Cortex of kidney (tissue), 1 donor: ENCODE measurements at places on chromosomes 3 and 15.

GRCh38 chr3:123102826-123103225, 36.0 kb downstream of the PDIA5 start:
- DNase-seq: no peak

DNA sequence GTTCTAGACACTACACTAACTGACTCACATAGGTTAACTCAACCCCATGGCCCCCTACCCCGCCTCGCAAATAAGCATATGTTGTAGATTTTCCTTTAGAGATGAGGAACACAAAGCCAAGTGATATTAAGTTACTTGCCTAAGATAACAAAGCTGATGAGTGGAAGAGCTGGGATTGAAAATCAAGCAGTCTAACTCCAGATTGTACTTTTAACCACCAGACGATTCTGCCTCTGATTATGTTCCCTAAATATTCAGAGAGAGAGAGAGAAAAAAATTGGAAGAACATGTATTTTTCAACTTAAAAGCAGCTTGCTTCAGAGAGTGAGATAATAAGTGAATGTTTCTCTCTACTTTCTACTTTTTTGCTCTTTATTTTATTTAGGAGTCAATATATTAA, 66.9 kb upstream of the THBS1 start:
- no peak for DNase-seq

DNA sequence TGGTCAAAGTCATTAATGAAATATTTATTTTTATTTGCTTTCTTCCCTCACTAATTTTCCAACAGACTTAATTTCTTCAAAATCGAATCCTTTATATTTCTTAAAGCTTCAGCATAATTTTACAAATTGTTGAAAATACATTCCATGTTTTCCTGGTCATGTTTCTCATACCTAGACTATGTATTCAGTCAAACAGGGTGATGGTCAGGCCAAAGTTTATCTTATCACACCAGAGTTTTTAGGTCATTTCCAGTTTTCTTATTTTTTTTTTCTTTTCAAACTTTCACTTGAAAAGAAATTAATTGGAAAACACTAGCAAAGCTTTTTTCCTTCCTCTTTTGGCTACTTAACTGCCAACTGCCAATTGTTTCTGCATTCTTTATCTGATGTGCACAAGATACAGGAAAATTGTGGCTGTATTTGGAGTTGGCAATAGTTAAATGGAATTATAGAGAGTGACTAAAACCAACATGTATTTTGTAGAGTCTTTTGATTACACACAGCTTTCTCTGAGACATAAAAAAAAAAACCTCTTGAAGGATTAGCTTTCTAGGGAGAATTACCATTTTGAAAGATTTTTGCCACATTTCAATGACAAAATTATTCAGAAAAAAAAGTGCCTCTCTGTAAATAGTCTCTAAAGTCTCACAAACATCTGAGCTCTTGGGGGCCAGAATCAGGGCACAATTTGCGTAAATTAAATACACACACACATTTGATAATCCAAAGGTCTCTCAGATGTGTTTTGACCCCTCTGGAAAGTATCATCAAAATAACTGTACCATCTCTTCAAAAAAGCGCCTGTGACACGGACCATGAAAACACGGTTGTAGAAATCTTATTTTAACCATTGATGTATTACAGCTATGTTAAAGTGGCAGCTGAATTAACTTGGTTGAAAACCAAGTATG, 603.2 kb upstream of the KCNMB2 start:
- DNase-seq: no peak

DNA sequence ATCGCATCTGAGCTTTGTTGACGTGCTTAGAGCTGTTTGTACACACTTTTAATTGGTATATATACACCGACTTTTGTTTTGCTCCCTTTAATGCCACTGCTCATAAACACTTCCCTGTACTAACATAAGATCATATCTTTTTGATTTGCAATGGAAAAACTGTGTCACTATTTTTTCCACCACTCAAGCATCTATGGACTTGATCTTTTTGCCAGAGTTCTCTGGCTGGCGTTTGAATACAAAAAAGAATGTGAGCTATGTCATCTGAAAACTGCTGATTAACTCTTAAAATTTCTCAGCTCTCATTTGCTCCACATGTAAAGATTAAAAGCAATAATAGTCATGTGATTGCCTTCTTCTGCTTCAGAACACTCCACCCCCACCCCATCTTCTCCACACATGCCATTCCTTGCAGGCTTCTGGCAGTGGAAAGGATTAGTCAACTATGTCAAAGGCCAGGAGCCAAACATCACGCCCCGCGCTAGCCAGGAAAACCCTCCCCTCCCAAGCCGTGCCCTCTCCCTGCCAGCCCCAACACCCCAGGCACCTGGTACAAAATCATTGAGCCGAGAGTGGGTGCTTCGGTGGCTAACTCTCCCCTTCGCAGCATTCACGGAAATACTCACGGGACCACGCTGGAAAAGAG, 123.4 kb upstream of the MEF2A start:
- no peak for DNase-seq

DNA sequence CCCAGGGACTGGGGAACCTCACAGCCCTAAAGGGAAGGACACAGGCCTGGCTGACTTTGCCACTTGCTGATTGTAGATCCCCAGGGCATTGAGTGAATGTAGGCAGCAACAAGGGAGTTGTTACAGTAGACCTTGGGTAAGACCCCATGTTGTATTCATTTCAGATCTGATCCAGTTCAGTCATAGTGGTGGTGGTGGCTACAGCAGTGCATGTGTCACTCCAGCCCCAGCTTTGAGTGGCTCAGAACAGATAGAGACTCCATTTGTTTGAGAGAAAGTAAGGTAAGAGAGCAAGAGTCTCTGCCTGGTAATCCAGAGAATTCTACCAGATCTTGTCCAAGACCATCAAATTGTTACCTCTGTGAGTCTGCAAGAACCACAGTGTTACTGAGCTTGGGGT, 278.7 kb upstream of the SATB1 start:
- DNase-seq: no peak

DNA sequence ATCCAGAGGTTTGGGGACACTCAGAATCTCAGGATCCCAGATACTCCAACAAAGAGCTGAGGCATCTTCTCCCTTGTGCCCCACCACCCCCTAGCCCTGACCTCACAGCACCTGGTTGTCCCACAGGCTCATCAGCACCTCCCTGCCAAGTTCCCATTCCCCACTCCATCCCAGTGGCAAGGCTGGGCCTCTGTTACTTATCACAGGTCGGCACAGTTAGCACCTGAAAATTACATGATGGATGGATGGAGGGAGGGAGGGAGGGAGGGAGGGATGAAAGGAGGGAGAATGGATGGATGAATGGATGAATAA, 12.8 kb downstream of the MYL3 start:
- DNase-seq: no peak
